ENCODE measurements at places on chromosomes 12 and 14.

GRCh38 chr12:1034751-1035457 lies 43.9 kb downstream of the ERC1 start:
- no peak for DNase-seq

- DNase-seq = no peak
Measured at GRCh38 chr14:73478684-73479083, 12.0 kb upstream of the RIOX1 start.

GRCh38 chr12:69616025-69616424 lies 5.3 kb upstream of the LRRC10 start:
- no peak for DNase-seq

GRCh38 chr14:106807493-106807892 lies 1281.1 kb downstream of the TMEM121 start:
- no peak for DNase-seq

DNA sequence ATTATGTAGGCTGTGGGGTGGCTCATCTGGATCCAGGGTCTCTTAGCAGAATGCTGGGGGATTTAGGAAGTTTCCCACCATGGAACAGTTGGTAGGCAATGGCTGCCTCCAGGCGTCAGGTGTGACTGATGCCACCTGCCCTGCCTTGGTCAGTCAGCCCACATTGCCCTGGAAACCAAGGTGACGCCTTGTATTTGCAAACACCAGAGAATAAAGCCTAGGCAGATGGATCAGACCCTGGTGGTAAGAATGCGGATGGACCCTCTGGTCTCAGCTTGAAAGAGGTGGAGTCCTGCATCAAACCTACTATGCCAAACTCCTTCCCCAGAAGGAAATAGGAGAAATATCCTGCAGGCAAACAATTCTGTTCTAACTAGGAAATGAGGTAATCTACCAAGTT lies 38.2 kb downstream of the NCKAP5L start:
- DNase-seq = no peak

All from CD4-positive, alpha-beta T cell treated with Interleukin-6 at 100 ng/mL for 8 hours (primary cell).